MM.1S (cell line): ENCODE measurements at places on chromosomes 6 and 20.

DNA sequence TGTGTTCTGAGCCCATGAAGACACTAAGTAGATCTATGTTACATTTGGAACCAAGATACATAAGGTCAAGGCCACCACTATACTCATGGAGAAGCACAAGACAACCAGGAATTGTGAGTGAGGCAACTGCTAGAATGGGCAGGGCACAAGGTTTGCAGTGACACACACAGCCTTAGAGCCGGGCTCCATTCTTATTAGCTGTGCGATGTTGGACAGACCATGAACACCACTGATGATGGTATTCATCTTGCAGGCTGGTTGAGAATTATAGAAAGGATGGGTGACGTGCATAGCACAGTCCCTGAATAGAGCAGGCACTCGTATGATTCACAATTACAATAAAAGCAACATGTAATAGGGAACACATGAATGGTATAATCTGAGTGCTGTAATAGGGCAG is 172.4 kb downstream of the GJA10 start:
- DNase-seq, result no peak

GRCh38 chr6:52517502-52518278 is 59.2 kb downstream of the TRAM2 start:
- no peak for DNase-seq

- no peak for DNase-seq
Measured at GRCh38 chr6:148249679-148250375, 92.8 kb upstream of the SASH1 start.

- no peak for DNase-seq
Measured at GRCh38 chr6:21666201-21666691, 72.7 kb downstream of the SOX4 start.

- DNase-seq, result no peak
Measured at GRCh38 chr6:133807501-133807900, 81.4 kb upstream of the TCF21 start.

DNA sequence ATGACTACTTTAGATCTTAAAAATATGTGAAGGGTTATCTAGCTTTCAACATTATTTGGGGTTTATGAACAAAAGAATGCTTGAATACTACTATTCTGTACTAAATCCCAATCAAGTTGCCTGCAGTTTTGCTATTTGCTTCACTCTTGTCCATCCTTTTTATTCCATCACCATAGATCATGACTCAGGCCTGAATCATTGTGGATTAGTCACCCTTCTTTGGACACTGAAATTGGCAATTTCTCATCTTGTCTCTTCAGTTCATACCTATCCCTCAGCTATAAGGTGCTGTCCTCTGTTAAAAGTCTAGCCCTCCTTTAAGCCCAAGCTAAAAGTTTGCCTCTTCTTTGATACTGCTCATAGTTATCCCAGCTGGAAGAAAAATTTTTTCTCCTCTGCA is 199.1 kb downstream of the CENPW start:
- no peak for DNase-seq

- DNase-seq, result no peak
Measured at GRCh38 chr6:160312900-160313299, 35.3 kb upstream of the SLC22A3 start.

- no peak for DNase-seq
Measured at GRCh38 chr6:8334113-8334512, 101.2 kb downstream of the SLC35B3 start.

GRCh38 chr6:165487347-165487746 is 175.7 kb downstream of the PDE10A start:
- DNase-seq, result no peak

DNA sequence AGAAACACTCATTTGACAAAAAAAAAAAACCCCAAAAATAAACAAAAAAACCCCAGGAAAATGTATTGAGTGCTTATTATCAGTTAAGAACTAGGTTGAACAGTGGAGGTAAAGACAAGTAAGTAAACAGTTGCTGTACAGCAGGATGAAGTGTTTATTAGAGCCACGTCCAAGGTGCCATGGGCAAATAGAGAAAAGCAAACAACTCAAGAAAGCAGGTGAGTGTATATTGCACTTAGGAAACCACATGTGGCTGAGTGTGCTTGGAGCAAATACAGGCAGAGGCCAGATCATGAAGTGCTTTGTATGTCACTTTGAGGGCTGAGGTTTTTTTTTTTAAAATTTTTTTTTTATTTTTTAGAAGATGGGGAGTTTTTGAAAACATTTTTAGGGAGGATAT is 98.3 kb downstream of the MACROD2 start:
- DNase-seq, result no peak

- DNase-seq, result no peak
Measured at GRCh38 chr20:46648903-46649649, 2.2 kb downstream of the SLC13A3 start.

DNA sequence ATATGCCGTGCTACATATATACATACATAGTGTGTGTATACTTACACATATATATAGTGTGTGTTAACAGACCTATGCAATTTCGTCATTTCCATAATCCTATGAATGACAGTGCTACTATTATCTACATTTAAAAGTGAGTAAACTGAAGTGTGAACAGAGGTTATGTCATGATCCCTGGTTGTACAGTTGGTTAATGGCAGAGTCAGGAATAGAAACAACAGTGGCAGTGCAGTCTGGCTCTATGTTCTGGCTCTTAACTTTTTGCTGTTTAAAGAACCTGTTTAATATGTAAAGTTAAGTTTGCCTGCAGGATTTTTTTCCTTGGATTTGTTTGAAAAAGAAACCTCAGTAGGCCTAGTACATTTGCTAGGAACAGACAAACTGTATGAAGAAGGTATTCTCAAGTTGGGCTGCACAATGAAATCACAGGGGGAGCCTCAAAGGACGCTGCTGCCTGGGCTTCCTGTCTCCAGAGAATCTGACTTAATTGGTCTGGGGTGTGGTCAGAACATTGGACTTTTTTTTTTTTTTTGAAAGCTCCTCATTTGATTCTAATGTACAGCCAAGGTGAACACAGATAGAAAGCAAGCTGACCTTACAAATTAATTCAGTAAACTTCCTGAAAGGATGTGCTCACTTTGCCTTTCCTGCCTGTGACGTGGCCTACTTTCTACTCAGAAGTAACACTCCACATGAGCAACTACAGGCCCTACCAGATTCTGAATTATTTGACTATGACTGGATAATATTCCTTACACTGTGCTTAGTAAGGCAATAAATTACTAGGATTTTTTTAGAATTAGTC is 29.4 kb downstream of the PLCB1 start:
- peak; percentile 54 for DNase-seq

- DNase-seq, result no peak
Measured at GRCh38 chr6:165701564-165702354, 38.7 kb upstream of the PDE10A start.

- DNase-seq, result no peak
Measured at GRCh38 chr20:46085179-46085851, 4.4 kb downstream of the NCOA5 start.

DNA sequence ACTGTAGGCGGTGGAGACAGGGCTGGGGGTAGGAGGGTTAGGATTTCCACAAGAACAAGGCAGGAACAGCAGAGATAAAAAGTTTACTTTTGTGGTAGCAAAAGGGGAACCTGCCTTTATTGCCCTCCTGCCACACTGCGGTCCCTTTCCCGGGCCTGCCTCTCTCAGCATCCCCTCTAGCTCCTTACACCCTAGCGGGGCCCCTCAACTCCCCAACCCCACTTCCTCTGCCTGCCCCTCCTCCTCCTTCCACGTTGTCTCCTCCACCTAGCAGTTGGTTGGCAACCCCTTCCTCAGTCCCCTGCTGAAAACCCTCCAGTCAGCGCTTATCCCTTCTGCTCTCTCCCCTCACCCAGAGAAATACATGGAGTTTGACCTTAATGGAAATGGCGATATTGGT is 714 bp downstream of the AIF1 start:
- DNase-seq, result no peak

- DNase-seq, result no peak
Measured at GRCh38 chr6:139344186-139344963, 30.1 kb downstream of the CITED2 start.

DNA sequence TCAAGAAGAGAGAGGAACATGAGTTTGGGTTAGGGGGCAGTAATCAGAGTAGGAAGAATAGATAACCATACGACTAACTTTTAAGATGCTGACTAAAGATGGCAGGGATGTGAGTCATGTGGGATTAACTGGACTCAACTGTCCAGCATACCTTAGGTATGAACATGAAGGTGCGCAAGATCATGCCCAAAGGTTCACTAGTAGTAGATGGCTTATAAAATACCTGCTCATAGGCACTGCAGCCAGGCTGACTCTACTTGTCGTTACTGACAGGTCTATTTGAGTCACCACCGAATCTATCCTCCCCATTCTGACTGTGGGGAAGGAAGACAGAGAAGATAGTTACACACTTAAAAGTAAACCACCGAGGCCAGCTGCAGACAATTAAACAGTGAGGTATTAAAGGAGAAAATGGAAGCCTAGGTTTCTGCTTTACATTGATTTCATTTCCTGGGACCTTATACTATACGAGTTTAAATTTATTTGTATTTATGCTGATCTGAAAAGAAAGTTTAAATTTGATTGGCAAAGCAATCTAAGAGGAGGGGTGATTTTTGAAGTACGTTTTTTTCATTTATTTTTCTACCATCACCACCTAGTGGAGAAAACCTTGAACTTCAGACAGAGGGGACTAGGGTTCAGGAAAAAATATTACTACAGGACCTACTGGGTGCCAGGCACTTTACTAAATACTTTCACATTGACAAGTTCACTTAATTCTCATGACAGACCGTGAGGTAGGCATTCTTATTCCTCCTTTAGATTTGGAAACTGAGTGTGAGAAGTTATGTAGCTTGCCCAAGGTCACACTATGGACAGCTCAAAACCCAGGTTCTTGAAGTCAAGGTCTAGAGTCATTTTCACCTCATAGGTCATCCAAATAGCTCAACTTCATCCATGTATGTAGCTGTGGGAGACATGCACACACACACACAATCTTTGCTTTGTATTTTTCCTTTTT is 4.0 kb upstream of the WRNIP1 start:
- DNase-seq, result no peak

DNA sequence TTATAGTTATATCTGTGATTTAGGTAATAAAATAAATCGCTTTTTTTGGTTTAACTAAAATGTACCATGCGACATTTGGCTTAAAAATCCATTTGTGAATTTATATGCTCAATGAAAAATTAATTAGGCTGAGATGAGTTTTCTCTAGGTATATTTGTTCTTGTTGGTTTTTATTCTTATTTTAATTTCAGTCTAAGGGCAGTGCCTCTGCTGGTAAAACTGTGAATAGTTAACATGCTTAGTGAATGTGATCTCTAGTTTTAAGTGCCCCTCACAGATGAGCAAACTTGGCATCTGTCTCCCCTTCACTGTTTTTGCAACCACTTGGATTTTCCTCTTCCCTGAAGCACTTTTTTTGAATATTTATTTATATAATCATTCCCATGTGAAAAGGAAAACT is 822.7 kb downstream of the GRIK2 start:
- no peak for DNase-seq

DNA sequence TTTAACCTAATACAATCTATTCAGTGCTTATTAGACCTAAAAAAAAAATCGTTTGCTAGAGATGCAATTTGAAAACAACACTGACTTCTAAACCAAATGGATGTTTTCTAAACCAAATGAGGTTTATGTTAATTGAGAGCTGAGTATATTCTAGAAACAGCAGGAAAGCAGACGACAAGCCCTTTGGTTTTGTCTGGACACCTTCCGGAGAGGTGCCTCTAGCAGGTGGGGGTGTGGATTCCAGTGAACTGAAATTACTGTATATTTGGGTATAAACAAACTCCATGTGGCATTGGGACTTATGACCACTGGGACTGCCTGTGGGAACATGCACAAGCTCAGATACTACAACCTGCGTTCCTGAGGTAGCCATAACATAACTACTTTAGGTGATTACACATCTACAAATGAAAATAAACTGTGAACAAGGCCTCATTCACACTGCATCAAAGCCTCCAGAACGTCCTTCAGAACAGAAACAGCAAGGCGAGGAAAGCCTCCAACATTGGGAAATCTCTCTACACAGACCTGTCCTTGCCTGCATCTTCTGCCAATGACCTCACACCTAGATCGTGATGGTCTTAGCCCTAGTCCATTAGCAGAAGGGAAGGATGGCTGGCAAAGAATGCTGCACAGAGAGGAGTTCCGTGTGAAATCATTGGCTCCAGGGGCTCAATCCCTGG is 206.8 kb upstream of the FOXQ1 start:
- no peak for DNase-seq

DNA sequence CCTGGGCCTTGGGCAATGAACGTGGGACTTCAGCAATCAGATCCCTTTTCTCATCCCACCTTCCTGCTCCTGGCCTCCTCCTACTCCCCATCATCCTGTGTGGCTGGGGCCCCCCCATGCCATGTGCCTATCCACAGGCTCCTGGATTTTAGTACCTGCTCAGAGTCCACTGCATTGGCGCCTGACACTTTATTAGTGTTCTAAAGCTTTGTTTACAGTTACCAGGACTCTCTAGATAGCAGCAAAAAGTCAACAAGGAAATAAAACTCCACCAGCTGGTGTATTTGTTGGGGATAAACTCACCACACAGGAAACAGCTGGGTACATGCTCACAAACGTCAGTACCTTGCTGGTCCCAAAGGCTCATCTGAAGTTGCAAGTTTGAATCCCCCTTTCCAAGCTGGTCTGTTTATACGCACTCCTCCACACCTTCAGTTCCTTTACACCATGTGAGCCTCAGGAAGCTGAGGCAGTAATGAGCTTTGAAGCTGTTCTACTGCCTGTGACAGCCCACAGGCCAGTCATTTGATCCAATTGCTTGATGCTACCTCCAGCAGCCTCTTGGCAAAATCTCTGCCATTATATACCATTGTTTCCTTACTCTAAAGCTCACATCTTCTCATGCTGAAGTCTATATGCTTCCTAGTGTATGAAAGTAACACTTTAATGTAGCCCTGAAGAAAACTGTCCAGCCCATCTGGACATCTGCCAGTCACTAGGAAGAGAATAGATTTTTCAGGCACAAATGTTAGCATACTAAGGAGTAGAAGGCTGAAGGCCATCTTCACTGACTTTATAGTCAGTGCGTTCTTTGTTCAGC is 76.6 kb downstream of the ANKEF1 start:
- peak; percentile 18 for DNase-seq

- DNase-seq, result peak; percentile 72
Measured at GRCh38 chr20:19628570-19629134, 129.4 kb upstream of the RIN2 start.

GRCh38 chr20:50750145-50750671 is 18.8 kb downstream of the PARD6B start:
- no peak for DNase-seq

DNA sequence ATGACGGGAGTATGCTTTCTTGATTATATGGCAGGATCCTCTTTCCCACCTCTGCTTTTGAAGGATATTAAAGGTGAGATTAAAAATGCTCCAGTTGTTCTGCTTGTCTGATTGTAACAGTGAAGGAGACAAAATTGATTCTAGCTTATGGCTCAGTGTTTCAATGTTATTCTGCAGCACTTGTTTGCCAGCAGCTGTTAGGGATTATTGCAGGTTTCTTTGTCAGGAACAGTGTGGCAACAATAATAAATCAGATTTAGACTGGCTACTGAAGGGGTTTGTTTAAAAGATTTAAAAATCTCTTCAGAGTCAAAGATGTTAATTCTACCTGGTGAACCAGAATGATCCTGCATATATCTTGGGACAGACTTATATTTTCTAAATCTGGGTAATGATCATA is 126.9 kb downstream of the LAMA2 start:
- no peak for DNase-seq

- DNase-seq, result peak; percentile 53
Measured at GRCh38 chr6:82270881-82271635, 23.5 kb upstream of the IBTK start.

- no peak for DNase-seq
Measured at GRCh38 chr20:417801-418342, 9.8 kb downstream of the RBCK1 start.
